Progenitor cell of endocrine pancreas (in vitro differentiated cells): ENCODE measurements at places on chromosomes 13 and 19. TPM values are rescaled to one million over a fixed set of nuclear protein-coding genes. Genes with fewer than 3 reads are reported as not detected.

DNA sequence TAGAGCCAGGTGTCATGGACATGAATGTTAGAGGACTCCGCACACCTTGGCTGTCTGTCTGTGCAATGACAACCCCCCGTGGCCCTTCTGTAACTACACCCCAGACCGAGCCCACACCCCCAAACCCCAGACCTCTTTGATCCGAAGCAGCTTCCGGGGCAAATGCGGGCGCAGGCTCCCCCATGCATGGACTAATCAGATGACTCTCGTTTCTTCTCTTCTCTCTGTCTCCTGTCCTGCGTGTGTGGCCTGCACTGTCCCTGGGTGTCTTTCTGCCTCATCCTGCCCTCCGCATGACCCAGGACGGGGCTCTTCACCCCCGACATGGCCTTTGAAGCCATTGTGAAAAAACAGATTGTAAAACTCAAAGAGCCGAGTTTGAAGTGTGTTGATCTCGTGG is 38.9 kb downstream of the TMED1 start:
- no peak for DNase-seq

- no peak for DNase-seq
These were observed 186.2 kb downstream of the FOXO1 start for GRCh38 chr13:40480012-40480914.

MAG gene
- 1.4 and 1.7 TPM in 2 replicates for total RNA-seq

PLVAP gene
- 0.12 and 0.42 TPM in 2 replicates for total RNA-seq

S1PR5 gene
- not detected in 2 replicates for total RNA-seq

ZNF497 gene
- total RNA-seq = 11.7 and 13.4 TPM in 2 replicates

DNA sequence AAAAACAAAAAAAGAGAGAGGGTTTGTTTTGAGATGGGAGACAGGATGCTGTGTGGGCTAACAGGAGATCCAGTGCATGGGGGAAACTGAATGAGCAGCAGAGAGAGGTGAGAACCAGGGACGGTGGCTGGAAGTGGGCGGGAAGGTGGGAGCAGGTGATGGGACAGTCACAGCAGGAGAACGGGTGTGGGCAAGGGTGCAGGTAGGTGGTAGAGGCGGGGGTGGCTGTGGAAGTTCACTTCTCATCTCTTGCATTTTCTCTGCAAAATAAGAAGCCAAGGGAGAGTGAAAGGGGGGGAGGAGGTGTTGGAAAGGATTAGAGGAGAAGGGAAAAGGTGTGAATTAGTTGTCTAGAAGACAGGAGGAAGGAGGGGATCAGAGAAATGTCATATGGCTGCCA is 21.9 kb downstream of the FBXO17 start:
- no peak for DNase-seq

- DNase-seq = no peak
These were observed 90.4 kb upstream of the PEG3 start for GRCh38 chr19:56930647-56931535.

- no peak for DNase-seq
These were observed 183.4 kb downstream of the PTPRS start for GRCh38 chr19:5157186-5157585.

GRCh38 chr19:49689133-49690078 is at the start of gene ADM5:
Gene ADM5 (plus strand): TSS chr19:49689594. CDS start chr19:49689838, 244 bp downstream.
- peak; percentile 60 for DNase-seq

DNA sequence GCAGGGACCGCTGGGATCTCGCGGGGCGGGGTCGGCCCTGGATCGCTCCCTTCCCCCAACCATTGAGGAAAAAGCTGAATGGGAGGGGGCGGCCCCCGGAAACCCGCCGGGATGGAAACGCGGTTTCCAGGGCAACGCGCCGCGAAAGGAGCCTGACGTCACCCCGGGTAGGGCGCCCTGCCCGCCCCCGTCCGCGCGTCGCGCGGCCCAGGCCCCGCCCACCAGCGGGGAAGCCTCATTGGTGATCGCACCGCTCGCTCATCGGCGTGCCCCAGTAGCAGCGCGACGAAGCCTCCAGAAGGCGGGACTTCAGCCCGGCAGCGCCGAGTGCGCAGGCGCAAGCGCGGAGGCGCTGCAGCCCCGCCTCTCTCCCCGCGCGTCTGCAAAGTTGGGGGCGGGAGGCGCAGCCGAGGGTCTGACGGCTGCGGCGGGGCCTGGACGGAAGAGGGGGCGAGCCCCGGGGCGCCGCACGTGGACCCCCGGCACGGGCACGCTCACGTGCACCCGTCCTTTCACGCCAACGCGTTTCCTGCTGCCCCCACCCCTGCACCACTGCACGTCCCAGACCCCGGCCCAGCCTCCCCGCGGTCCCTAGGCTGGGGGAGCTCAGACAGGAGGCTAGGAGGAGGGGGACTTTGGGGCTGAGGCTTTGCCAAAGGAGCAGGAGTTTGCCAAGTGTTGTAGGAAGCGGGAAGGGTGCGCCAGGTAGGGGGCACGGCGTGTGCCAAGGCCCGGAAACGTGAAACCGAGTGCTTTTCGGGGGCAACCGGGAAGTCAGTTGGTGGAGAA is 8.2 kb upstream of the CIRBP start:
- DNase-seq = peak; percentile 93

FBXO27 gene
- 10.3 and 14.6 TPM in 2 replicates for total RNA-seq

CBLC gene
- total RNA-seq = 15.4 and 16.2 TPM in 2 replicates

ZNF543 gene
- 10.1 and 10.5 TPM in 2 replicates for total RNA-seq

DPY19L3 gene
- 205 and 213 TPM in 2 replicates for total RNA-seq

DNA sequence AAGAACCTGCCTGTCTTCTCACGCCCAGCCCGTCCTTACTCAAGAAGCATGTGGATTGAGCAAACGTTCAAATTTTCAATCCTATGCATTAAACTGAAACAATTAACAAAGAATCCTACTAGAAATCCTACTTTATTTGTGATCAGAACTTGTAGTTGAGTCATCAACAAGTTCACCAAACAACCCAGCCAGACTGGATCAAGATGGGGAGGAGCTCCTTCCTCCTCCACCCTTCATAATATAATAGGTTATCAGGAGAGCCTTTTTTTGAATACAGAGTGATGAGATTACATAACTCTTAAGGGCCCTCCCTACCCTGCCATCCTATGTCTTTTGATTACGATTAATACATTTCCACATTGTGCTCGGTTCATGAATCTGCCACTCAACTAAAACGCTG is 32.7 kb downstream of the SOX21 start:
- no peak for DNase-seq

DNA sequence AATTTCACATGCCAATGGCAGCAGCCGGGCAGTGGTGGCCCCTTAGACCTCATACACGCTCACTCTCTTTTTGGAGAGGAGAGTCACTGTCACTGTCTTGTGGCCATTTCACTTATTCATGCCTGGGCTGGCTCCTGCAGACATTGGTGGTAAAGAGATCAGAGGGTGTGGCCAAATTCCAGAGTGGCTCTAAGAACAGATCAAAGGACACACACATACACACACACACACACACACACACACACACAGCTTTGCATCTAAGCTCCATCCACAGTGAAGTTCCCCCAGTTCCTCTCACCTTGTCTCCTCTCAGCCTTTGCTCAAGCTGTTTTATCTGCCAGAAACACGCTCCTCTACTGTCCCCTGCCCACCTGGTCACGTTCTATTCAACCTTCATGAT is 46.5 kb upstream of the KPNA3 start:
- DNase-seq = no peak

FPR1 gene
- not detected in 2 replicates for total RNA-seq

CFAP97D2 gene
- not detected in 2 replicates for total RNA-seq

GRCh38 chr19:44789943-44790483 is 12.3 kb downstream of the CBLC start:
- no peak for DNase-seq

DNA sequence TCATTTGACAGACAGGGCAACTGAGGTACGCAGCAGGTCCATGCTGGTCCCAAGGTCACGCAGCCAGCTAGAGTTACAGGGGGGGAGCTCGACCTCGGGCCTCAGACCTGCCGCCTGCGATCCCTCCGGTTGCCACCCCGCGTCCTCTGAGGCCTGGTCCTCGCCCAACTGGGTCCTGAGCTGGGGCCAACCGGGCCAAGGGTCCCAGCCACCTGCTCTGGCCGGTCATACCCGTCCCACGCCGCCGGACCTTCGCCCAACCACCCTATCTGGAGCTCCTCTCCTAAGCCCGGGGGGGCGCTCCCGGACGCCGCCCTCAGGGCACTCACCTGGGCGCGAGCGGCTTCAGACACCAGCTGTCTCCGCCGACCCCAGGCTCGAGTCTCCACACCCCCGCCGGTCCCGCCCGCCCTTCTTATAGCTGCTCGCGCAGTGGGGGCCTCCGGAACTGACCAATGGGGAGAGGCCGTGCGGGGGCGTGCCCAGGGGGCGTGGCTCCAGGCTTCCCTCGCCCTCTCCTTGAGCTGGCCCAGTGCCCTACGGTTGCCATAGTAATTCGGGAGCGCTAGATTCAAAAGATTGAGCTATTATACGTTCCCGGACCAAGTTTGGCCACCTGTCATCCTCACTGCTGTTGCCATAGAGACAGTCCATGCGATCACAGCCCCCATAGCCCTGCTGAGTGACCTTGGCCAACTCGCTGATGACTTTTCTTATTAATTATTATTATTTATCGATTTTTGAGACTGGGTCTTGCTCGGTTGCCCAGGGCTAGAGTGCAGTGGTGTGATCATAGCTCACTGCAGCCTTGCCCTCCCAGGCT is at the start of gene PLIN5:
PLIN5 (minus strand) TSS at position 389 of the 823 bp plus-strand sequence. CDS start 1,150 bp downstream, outside the sequence.
- peak; percentile 74 for DNase-seq

SHISA2 gene
- total RNA-seq = 15.2 and 18.1 TPM in 2 replicates

LHB gene
- not detected in 2 replicates for total RNA-seq

- no peak for DNase-seq
These were observed 38.6 kb downstream of the TNFRSF19 start for GRCh38 chr13:23608701-23609413.

- no peak for DNase-seq
These were observed 16.1 kb upstream of the MCF2L start for GRCh38 chr13:112952759-112953551.

- DNase-seq = no peak
These were observed 21.7 kb downstream of the TEX30 start for GRCh38 chr13:102751886-102752285.

TNFRSF19 gene
- total RNA-seq = 19.0 and 28.1 TPM in 2 replicates

GRCh38 chr13:62933809-62934208 is 1518.2 kb upstream of the PCDH20 start:
- DNase-seq = no peak

TPTE2 gene
- not detected in 2 replicates for total RNA-seq

- DNase-seq = no peak
These were observed 103.7 kb upstream of the EDNRB start for GRCh38 chr13:78022164-78022877.

- DNase-seq = no peak
These were observed 149.5 kb downstream of the DCT start for GRCh38 chr13:94329754-94330551.

GRCh38 chr19:19256072-19256969 is 16.8 kb downstream of the TM6SF2 start:
- DNase-seq = no peak

THSD8 gene
- 16.5 and 22.7 TPM in 2 replicates for total RNA-seq

GRCh38 chr13:80123945-80124344 is 217.0 kb downstream of the SPRY2 start:
- no peak for DNase-seq

DNA sequence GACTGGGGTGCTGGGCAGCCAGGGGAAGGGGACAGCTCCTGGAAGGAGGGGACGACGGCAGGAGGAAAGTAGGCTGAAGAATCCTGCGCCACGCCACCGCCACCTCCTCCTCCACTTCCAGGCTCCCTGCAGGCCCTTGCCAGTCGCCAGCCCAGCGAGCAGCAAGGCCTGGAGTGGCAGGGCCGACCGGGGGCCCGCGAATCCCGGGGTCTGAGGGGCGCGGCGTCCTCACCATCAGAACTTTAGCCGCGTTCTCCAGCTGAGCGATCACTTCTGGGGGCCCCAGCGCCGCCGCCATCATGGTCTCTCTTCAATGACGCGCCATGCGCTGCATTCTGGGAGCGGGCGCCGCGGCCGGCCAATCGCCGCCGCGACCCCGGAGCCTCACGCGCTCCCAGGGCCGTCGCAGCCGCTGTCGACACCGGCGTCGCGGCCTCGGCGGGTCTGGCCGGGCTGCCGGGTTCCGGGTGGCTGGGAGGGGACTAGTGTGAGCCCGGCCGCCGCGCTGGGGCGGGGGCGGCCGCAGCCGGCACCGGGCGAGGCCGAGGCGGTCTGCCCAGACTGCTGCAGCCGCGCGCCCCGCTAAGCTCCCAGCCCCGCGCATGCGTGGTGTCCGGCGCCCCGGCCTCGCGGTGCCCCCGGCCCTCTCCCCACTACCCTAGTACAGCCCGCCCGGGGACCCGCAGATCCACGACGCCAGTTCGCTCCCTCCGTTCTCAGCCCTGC is at the start of gene XPO4:
XPO4 (minus strand) TSS at position 309 of the 726 bp plus-strand sequence; CDS start at position 301, 8 bp downstream.
- DNase-seq = peak; percentile 72

DNA sequence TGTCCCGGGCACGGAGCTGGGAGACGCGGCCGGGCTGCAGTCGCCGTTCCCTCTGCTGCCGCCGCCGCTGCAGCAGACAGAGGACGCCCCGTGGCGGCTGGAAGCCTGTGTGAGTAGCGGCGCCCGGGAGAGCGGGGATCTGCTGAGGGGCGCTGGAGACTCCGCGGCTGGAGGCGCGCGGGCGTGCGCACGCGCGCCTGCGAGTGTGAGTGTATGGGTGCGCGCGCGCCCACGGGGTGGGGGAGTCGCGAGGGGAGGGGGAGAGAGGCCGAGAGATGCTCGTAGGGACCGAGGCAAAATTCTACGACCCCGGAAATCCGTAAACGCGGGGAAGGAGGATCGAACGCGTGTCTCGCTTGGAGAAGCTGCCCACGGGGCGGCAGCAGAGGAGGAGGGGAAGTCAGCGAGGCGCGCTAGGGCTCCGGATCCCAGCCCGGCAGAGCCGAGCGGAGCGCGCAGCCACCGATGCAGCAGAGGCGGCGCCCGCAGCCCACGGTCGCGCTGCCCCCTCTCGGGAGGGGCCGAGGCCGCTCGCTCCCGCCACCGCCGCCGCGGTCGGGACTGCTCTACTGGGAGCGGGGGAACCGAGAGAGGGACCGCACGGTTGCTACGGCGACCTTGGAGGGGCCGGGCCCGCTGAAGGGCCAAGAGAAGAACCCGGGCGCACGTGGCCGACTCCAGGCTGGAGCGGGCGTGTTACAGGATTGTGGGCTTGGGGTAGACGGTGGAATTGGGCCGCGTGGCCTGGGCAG is at the start of gene ENOX1:
ENOX1 (minus strand) TSS at position 207 of the 752 bp plus-strand sequence.
- peak; percentile 46 for DNase-seq

DNA sequence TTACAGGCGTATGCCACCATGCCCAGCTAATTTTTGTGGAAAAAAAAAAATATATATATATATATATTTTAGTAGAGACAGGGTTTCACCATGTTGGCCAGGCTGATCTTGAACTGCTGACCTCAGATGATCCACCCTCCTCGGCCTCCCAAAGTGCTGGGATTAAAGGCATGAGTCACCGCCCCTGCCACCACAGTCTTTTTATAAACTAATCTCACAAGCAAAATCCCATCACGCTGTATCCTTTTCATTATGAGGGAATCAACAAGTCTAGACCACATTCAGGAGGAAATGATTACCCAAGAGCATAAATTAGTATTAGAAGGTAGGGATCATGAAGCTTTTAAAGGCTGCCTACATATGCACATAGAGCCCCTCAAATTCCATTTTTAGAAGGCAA is 210.6 kb upstream of the NBEA start:
- no peak for DNase-seq

POU4F1 gene
- 0.36 and 0.38 TPM in 2 replicates for total RNA-seq
